Placental epithelial cell (primary cell): ENCODE measurements at places on chromosomes 7 and 10. TPM values are rescaled to one million over a fixed set of nuclear protein-coding genes. Genes with fewer than 3 reads are reported as not detected.

The NUPR2 gene
- total RNA-seq, result not detected in 2 replicates

The LRRD1 gene
- total RNA-seq, result under 0.01 and 0.11 TPM in 2 replicates

The PITX3 gene
- not detected in 2 replicates for total RNA-seq

The NKX1-2 gene
- total RNA-seq, result not detected in 2 replicates

The ZNF518A gene
- 26.7 and 29.1 TPM in 2 replicates for total RNA-seq

The LRRC18 gene
- not detected in 2 replicates for total RNA-seq

The ADCY1 gene
- total RNA-seq, result under 0.01 and 0.22 TPM in 2 replicates

The CHAT gene
- 1.1 and 2.0 TPM in 2 replicates for total RNA-seq

The EBLN1 gene
- not detected in 2 replicates for total RNA-seq

The TAF3 gene
- 2.4 and 2.6 TPM in 2 replicates for total RNA-seq

The CYP26C1 gene
- not detected in 2 replicates for total RNA-seq

The SPDYE1 gene
- not detected in 2 replicates for total RNA-seq

The CDK1 gene
- 8.6 and 16.3 TPM in 2 replicates for total RNA-seq

The NKX2-3 gene
- not detected in 2 replicates for total RNA-seq

The ECHDC3 gene
- 1.2 and 5.2 TPM in 2 replicates for total RNA-seq

The ABCB1 gene
- total RNA-seq, result not detected in 2 replicates

The C7orf33 gene
- total RNA-seq, result not detected in 2 replicates
